ENCODE measurements at places on chromosomes 5 and 9.
A peak's percentile ranks its signal among the peaks of the same experiment; 100 is the strongest.

DNA sequence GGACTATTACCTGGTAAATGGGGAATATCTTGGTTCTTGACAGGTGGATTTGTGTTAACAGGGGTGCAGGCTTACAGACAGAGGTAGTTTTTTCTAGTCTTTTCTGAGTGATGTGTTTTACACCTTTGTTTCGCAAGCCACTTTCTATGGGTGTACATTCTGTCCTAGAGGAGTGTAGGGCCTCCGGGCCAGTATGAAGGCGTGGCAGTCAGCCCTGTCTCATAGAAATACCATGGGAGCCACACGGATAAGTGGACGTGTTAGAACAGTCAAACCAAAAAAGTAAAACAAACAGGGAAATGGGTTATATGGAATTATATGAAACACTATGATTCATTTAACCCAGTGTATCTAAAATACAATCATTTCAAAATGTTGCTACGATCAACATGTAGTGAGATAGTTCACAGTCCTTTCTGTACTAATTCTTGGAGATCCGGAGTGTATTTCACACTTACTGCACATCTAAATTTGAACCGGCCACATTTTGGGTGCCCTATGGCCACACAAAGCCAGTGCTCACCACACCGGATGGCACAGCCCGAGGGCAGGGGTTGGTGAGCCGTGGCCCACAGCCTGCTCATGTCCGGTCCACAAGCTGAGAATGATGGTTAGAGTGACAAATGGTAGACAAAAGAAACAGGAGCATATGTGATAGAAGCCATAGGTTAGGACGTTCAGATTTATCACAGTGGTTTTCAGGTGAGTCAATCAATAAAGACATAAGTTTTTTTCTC lies 80.1 kb upstream of the IRX4 start:
- no peak for DNase-seq

GRCh38 chr5:51860532-51861018 lies 477.3 kb downstream of the ISL1 start:
- DNase-seq, result no peak

- DNase-seq, result no peak
Observed at GRCh38 chr9:97959585-97959984, 21.6 kb upstream of the HEMGN start.

DNA sequence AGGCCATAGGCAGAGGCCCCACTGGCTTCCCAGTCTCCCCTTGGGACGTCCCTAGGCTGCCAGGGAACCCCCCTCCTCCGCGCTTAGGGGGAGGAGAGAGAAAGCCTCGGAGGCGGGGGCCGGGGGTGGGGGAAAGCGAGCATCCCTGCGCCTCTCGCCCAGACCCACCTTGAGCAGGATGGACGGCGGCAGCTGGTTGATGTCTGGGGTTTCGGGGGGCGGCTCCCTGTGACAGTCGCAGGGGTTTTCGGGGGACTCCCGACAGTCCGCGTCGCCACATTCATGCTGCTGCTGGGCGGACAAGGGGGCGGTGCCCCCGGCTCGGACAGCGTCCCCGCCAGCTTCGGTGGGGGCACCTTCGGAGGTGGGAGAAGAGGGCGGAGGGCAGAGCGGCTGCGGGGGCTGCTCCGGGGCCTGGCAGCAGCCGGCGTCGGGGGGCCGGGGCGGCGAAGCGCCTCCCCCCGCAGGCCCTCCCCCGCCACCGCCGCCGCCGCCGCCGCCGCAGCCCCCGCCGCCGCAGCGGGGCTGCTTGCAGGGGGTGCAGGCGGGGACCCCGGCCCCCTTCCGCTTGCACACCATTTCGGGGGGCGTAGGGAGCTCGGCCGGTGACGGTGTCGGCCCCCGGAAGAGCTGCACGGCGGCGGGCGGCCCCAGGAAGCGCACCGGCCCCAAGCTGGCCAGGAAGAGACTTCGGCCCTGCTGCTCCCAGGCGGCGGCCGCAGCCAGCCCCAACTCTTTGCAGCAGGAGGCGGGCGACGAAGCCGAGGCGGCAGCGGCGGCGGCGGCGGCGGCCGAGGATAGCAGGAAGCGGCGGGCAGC lies 1.2 kb downstream of the FBXL17 start:
- peak; percentile 45 for DNase-seq

DNA sequence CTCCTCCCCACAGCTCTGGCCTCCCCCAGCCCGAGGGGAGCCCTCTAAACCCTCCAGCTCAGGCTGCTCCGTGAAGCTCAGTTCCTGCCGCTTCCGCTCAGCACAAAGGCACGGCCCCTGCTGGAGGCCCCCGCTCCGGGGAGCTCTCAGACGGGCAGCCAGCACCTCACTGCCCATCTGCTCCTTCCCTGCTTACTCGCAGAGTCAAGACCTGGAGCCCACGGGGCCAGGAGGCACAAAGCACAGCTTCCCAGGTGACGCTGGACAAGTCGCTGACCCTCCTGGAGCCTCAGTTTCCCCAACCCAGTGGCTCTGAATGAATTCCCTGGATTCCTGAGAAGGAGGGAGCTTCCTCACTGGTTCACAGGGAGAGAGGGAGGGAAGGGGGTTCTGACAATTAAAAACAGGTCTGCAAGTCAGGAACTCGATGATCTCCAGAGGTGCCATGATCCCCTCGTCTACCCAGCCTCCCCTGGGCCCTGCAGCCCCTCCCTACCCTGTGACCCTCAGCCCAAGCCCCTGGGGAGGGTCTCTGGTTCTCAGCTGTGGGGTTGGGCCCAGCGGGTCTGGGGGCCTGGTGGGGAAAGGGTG lies 36.2 kb downstream of the VAV2 start:
- no peak for DNase-seq

GRCh38 chr9:98742325-98743280 lies 33.9 kb upstream of the GABBR2 start:
- DNase-seq, result no peak

DNA sequence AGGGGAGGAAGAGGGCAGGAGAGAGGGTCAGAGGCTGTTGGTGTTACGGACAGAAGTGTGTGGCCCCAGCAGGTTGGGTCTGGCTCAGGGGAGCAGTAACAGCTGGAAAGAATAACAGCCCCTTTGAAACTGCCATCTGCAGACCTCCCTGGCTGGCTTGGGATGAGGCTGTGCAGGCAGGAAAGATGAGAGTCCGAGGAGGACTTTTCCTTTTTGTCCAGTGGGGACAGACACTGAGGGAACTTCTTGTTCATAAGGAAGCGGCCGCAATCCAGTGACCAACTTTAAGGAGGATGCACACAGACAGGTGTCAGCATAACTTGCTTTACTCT lies 14.8 kb upstream of the PLEKHG4B start:
- no peak for DNase-seq

GRCh38 chr5:129915415-129915814 lies 11.2 kb downstream of the CHSY3 start:
- no peak for DNase-seq

DNA sequence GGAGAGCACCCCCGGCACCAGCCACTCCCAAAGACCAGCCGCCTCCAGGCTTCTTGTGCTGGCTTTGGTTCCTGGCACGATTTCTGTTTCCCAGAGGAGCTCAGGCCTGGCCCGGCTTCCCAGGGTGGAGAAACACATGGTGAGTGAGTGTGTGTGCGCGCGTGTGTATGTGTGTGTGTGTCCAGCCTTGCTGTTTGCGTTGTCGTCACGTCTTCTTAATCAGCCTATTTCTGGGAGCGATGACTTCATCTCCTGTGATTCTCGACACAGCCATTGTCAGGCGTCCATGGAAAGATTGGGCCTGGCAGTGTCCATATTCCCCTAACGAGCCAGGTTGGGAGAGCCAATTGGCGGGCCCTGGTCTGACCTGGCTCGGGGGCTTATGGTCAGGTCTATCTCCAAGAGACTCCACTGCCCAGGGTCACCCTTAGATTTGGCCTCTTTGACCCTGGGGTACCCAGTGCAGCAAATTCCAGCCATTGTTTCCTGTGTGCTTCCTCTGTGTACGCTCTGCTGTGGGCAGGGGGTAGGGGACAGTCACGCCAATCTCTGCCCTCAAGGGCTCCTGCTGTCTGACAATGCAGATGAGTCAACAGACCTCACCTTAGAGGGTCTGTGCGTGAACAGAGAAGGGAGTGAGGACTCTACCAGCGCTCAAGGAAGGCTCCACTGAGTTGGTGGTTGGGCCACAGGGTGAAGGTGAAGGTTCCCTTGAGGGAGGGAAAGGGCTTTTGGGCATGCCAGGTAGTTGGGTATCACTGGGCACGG lies 73.8 kb downstream of the DAB2IP start:
- no peak for DNase-seq

GRCh38 chr5:163410505-163410904 lies 26.9 kb upstream of the CCNG1 start:
- no peak for DNase-seq

DNA sequence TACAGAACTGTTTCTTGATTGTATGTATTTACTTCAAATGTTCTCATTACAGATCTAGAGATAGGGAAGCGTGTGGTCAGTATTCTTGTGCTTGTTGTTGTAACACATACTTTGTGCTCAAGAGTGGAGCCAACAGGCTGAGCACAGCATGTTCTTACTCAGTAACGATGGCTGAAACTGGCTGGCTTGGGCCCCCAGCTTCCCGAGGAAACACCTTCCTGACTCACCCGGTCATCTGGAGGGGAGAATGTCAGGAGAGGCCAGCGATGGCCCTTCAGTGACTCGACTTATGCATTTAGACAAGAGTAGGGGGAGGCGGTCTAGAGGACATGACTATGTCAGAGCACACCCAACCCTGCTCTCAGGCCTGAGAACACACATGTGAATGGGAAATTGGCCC lies 25.6 kb downstream of the ZNF474 start:
- DNase-seq, result no peak

Data from NCI-H2081 (cell line).